ENCODE measurements at places on chromosomes 3 and 15.

- no peak for DNase-seq
Observed at GRCh38 chr3:147368561-147369221, 37.7 kb downstream of the ZIC4 start.

DNA sequence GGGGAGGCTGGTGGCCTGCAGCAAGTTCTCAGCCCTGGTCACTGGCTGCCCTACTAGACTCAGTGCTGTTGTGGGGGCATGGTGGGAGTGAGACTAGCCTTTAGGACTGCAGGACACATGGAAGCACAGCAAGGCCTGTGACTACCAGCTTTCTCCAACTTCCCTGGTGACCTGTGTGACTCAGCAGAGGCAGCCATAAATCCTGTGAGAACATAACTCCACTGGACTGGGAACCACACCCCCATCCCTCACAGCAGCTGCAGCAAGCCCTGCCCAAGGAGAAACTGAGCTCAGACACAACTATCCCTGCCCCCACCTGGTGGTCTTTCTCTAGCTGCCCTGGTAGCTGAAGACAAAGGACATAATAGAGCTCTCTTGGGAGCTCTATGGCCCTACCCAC lies 111.3 kb downstream of the DCLK3 start:
- no peak for DNase-seq

- no peak for DNase-seq
Observed at GRCh38 chr15:98735304-98735703, 87.0 kb downstream of the IGF1R start.

GRCh38 chr3:156171281-156172267 lies 51.2 kb downstream of the KCNAB1 start:
- no peak for DNase-seq

DNA sequence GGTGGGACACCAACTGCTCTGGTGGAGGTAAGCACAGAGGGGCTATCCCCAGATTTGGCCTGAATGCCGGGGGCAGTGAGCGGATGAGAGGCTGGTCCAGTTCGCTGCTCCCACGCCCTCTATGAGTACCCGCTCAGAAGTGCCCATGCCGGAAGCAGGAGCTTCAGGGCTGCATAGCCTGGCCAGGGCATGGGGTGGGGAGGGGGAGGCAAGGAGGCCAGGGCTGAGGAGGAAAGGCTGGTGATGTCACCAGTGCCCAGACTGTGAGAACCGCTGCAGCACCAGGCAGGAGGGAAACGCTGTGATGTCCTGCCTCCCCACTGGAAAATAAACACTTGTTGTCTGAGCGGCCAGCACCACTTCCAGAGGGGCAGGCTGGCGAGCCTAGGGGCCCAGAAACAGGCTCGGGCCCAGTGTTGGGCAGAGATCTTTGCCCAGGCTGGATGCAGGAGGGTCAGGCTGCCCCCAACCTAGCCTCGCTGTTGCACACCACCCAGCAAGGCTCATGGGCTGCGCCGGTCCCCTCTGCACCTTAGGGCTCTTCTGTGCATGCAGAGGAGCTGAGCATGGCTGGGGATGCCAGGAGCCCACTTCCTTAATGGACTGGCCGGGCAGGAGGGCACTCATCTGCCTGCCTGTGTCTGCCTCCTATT lies 10.9 kb upstream of the DLL4 start:
- no peak for DNase-seq

Measured in H1 (cell line).